ENCODE measurements at places on chromosomes 2 and 18.

GRCh38 chr18:23144640-23145039 is 9.4 kb downstream of the CABLES1 start:
- no peak for DNase-seq

DNA sequence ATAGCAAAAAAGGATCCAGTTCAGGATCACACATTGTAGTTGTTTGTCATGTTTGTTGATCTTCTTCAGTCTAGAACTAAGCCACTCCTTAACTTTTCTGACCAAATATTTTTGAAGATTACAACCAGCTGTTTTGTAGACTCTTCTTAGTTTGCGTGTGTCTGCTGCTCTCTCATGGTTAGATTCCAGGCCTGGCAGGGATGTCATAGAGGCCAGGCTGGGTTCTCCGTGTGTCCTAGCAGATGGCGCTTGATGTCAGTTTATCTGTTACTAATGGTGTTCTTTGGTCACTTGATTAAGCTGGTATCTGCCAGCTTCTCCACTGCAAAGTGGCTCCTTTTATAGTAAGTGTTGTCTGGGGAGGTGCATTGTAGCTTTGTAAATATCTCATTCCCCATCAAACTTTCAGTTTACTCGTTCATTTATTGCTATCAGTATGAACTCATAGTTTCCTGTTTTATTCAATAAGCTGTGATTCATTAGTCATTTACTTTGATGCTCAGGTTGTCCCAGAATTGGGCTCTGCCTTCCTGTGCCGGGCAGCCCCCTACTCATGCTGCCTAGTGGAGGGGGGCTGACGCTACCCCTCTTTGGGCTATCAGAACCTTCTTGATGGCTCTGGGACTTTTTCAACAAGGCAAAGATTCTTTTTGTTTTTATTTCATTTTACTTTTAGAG is 42.1 kb downstream of the GRHL1 start:
- DNase-seq = no peak

DNA sequence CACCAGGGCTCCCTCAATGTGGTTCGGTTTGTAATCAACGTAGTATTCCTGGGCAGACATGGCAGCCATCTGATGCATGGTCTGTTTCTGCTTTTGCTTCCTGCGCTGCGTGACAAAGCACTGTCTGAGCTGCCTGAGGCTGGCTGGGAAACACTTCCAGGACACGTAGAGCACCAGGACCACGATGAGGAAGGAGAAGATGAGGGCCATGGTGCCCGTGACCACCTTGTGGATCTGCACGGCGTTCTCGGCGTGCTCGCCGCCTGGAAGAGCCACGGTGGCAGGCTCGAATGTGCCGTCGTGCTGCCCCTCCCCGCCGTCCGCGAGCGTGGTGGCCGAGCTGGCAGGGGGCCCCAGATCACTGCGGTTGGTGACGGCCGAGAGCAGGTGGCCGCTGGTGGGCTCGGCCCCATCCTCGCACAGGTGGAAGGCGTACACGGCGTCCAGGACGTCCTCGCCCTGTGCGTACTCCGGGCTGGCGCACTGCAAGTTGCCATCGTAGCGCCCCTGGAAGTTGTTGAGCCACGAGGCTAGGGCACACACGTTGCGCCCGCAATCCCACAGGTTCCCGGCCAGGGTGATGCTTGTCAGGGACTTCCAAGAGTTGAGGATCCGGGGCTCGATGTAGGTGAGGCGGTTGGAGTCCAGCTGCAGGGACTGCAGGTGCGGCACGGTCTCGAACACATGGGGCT is 2.1 kb downstream of the LRRTM1 start:
- no peak for DNase-seq

DNA sequence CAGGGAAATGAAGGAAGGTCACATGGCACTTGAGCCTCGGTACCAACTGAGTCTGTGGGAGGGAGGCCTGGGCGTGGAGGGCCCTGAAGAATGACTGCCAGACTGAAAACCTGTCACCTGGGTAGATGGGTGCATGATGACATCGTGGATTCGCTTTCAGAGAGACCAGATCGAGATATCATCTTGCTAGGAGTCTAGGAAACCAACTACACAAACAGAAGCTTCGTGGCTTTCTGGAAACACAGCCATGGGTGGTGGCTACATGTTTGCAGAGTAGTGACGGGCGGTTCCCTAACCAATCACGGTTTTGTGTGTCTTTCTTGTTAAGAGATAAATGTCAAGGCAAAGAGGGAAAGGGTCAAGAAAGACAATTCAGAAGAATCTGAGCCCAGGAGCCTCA is 155.0 kb downstream of the EIPR1 start:
- DNase-seq = no peak

DNA sequence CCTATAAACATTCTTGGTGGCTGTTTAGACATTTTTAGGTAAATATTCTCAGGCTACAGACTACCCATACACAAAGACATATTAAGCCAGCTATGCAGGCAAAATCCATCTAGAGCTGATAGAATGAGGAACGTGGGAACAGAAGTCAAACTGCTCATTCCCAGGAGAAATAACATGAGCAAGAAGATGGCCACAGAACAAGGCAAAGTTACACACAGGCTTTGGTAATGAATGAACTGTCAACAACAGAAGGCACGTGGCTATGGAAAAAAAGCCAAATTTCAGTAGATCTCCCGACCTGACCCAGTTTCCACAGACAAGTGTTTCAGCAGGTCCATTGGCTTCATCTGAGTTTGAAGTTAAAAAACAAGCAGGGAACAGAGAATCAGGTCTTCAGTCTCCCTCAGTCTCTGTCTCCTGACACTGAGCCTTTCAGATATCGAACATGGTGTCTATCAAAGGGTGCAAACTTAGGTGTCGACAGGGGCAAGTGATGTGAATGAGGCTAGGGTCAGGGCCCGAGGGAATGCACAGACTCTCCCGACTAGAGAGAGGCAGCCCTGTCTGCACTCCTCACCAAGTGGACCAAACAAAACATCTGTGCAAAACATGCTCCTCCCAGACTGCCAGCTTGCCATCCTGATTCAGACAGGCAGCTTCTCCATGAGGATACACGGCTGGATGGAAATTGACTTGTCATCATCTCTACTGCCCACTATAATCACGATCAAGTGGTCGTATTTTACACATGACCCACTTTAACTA is 25.9 kb downstream of the SIGLEC15 start:
- DNase-seq = no peak
